ENCODE measurements at places on chromosomes 3 and 15.

DNA sequence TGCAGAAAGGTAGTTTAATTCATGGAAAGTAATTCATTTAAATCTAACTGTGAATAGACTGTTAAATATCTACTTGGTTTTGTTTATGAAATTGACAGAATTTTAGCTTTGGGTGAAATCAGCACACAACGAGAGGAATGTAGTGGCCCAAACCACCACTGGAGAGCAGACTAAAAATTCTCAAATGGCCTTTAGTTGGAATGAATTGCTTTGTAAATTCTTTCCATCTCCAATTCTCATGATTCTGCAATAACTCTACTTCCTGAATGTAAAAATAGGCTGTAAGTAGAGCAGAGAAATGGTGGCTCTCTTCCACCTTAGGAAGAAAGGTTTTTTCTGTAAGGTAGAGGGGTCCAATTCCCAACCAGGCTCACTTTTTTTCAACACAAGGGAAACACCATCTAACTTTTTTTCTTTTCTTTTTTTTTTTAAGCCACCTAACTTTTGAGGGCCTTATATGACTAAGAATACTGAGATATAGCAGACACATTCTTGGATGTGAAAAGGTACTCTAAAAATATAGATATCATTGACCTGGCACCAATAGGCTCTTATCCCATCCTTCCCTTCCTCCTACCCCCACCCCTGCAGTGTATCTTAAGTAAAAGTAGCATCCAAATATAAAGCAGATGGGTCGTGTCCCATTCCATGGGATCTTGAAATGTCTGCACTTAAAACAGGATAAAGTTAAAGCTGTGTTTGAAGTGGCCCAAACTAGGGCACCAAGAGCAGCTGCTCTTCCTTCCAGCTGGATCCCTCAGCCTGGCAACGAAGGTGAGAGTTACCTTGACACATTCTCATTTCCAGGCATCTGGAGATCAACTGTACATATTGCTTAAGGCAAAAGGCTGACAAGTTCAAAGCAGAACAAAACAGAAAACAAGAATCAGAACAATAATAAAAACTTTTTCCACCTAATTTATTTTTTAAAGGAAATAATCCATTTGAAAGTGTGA, 194.1 kb downstream of the TPRG1 start:
- H3K27me3 ChIP-seq: no peaks in the 10 kb centered on the region
- H3K4me3 ChIP-seq: no peak overlapping the region
- no peak overlapping the region for H3K27ac ChIP-seq
- no peaks in the 10 kb centered on the region for H3K36me3 ChIP-seq
- DNase-seq: no peak

GRCh38 chr3:195802795-195803194, 8.9 kb downstream of the MUC4 start:
- H3K4me3 ChIP-seq: peak overlapping the region; percentile 29
- no peaks in the 10 kb centered on the region for H3K36me3 ChIP-seq
- no peaks in the 10 kb centered on the region for H3K27me3 ChIP-seq
- H3K27ac ChIP-seq: peak overlapping the region; percentile 43

DNA sequence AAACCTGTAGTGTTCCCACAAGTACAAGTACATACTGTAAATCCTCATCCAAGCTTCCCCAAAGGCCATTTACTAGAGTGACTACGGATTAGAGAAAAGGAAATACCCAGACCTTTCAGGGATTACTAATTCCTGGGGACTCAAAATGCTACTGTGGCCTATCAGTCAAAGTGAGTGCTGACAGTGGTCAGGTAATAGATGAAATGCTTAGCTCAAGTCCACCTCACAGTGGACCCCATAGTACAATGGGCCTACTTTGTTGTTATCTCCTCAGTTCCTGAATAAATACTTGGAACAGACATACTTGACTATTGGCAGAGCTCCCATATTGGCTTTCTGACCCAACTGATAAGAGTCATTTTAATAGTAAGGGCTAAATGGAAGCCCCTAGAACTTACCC, 61.6 kb downstream of the MAP4 start:
- H3K36me3 ChIP-seq: no peaks in the 10 kb centered on the region

DNA sequence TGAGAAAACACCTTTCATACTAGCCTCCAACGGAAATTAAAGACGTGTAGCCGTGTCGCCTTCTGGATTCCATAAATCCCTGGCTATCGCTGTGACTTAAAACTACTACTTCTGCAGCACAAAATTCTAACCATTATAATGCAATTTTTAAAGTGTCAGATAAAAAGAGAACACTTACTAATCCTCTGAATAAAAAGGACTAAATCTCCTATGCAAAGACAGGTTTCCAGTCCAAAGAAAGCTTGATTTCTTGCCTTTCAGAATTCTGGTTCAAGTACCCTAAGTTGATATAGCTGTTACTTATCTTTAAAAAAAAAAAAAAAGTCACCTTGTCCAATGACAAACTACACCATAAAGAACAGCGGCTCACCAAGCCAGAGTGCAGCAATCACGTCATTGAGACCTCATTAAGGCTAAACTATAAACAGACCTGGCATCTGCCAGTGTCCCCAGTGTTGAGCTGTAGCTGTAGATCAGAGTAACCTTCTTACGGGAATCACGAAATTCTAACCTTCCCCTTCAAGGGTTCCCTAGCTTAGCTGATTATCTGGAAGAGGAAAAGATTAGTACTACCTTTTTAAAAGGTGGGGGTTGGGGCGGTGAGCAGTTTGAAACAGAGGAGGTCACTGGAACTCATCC, 2.2 kb downstream of the ABCC5 start:
- H3K27me3 ChIP-seq: no peaks in the 10 kb centered on the region
- no peak for DNase-seq
- H3K27ac ChIP-seq: no peak overlapping the region

DNA sequence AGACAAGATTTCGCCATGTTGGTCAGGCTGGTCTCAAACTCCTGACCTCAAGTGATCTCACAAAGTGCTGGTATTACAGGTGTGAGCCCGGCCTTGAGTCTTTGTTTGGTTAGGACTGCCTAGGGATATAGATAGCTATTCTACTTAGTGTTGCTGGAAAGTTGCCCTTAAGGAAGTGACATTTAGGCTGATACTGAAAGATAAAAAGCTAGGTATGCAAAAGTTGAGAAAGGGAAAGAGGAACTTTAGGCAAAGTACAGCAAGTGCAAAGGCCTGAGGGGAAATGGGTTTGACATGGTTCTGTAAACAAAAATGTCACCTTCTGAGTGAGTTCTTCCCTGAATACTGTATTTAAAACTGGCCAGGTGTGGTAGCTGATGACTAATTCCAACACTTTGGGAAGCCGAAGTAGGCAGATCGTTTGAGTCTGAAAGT, 111.5 kb downstream of the ZNF609 start:
- H3K36me3 ChIP-seq: no peaks in the 10 kb centered on the region
- H3K27ac ChIP-seq: no peak overlapping the region
- H3K27me3 ChIP-seq: no peaks in the 10 kb centered on the region
- H3K4me3 ChIP-seq: no peak overlapping the region
- DNase-seq: no peak
- H3K4me1 ChIP-seq: peaks cover 52% of the 10 kb centered on the region

GRCh38 chr3:114155370-114155821, 23.5 kb downstream of the DRD3 start:
- H3K27me3 ChIP-seq: no peaks in the 10 kb centered on the region
- no peak overlapping the region for H3K27ac ChIP-seq
- H3K4me1 ChIP-seq: no peaks in the 10 kb centered on the region
- DNase-seq: no peak
- H3K36me3 ChIP-seq: no peaks in the 10 kb centered on the region

GRCh38 chr15:38768970-38769369, 204.4 kb upstream of the RASGRP1 start:
- no peaks in the 10 kb centered on the region for H3K27me3 ChIP-seq
- H3K4me1 ChIP-seq: no peaks in the 10 kb centered on the region
- DNase-seq: no peak
- no peak overlapping the region for H3K27ac ChIP-seq
- H3K4me3 ChIP-seq: no peak overlapping the region

GRCh38 chr3:136745916-136746315, 6.3 kb downstream of the STAG1 start:
- H3K27ac ChIP-seq: no peak overlapping the region
- no peaks in the 10 kb centered on the region for H3K36me3 ChIP-seq

- no peak for DNase-seq
- no peak overlapping the region for H3K4me3 ChIP-seq
- H3K36me3 ChIP-seq: peaks cover 44% of the 10 kb centered on the region
- H3K4me1 ChIP-seq: peaks cover 11% of the 10 kb centered on the region
Observed at GRCh38 chr15:59155431-59155830, 50.5 kb downstream of the CCNB2 start.

GRCh38 chr3:170076715-170077238, 39.0 kb downstream of the GPR160 start:
- no peak overlapping the region for H3K4me3 ChIP-seq
- no peak for DNase-seq
- no peaks in the 10 kb centered on the region for H3K4me1 ChIP-seq
- H3K27ac ChIP-seq: no peak overlapping the region

GRCh38 chr3:68060191-68060590, 405.8 kb upstream of the SUCLG2 start:
- H3K4me3 ChIP-seq: no peak overlapping the region
- H3K36me3 ChIP-seq: no peaks in the 10 kb centered on the region
- DNase-seq: no peak
- H3K27ac ChIP-seq: no peak overlapping the region
- no peaks in the 10 kb centered on the region for H3K27me3 ChIP-seq
- no peaks in the 10 kb centered on the region for H3K4me1 ChIP-seq

DNA sequence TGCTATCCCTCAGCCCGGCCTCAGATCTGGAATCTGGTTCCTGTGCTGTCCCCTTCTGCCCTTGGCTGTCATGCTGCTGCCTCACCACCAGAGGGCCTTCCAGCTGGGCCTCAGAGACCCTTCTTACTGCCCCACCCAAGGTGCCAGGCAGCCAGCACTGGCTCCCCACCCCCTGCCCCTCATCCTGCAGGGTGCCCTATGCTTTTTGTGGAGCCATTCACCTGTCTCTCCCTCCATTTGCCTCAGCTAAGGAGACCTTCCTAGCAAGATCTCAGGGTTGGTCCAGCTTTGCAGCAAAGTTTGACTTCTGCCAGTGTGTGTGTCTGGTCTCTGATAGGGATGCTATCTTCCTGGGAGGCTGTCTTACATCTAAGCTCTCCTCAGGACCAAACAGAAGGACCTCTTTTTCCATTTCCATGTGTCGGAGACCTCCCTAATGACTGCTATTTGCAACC, 1.9 kb upstream of the VWA5B2 start:
- no peak for DNase-seq
- H3K4me3 ChIP-seq: no peak overlapping the region
- no peak overlapping the region for H3K27ac ChIP-seq
- peaks cover 19% of the 10 kb centered on the region for H3K4me1 ChIP-seq
- no peaks in the 10 kb centered on the region for H3K36me3 ChIP-seq

DNA sequence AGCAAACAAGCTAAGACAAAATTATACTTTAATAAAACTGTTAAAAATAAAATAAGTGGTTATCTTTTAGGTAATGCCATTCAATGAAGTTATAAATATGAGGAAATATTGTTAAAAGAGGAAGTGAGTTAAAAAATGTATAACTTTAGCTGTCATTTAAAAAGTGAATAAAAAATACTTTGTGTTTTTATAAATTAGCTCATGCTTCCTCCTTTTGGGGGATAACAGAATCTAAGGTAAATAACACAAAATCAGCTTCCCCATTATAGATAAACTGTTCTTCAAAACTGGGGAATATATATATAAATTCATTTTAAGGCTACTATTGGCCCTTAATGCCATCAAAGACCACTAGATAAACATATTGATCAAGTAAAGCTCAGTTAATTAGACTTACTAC, 113.7 kb upstream of the AADACL2 start:
- H3K36me3 ChIP-seq: no peaks in the 10 kb centered on the region
- no peak overlapping the region for H3K4me3 ChIP-seq
- H3K27ac ChIP-seq: no peak overlapping the region
- no peaks in the 10 kb centered on the region for H3K27me3 ChIP-seq
- H3K4me1 ChIP-seq: no peaks in the 10 kb centered on the region

DNA sequence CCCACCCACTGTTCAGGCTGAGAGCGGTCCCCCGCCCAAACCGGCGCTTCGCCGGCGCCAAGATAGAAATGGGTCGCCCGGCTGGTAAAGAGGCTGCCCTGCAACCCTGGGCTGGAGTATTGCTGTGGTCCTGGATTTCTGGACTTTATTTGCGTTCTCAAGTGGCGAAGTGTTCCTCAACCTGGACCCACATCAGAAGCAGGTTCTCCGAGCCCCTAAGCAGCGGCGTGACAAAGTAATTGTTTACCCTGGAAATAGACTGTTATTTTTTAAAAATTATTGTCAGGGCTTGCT, 481 bp upstream of the DYNC1LI1 start:
- no peak for DNase-seq
- H3K36me3 ChIP-seq: no peaks in the 10 kb centered on the region
- H3K27ac ChIP-seq: peak overlapping the region; percentile 97
- peaks cover 30% of the 10 kb centered on the region for H3K4me1 ChIP-seq
- H3K4me3 ChIP-seq: peak overlapping the region; percentile 81
- no peaks in the 10 kb centered on the region for H3K27me3 ChIP-seq

- peaks cover 17% of the 10 kb centered on the region for H3K4me1 ChIP-seq
- H3K36me3 ChIP-seq: no peaks in the 10 kb centered on the region
Observed at GRCh38 chr3:55588146-55588765, 101.2 kb upstream of the WNT5A start.

GRCh38 chr3:65971293-65972252, 67.1 kb downstream of the MAGI1 start:
- no peaks in the 10 kb centered on the region for H3K27me3 ChIP-seq
- H3K36me3 ChIP-seq: no peaks in the 10 kb centered on the region
- H3K27ac ChIP-seq: no peak overlapping the region
- DNase-seq: no peak
- H3K4me1 ChIP-seq: no peaks in the 10 kb centered on the region

GRCh38 chr15:39040861-39041260, 476.2 kb upstream of the RASGRP1 start:
- no peaks in the 10 kb centered on the region for H3K4me1 ChIP-seq
- H3K27ac ChIP-seq: no peak overlapping the region

- H3K4me3 ChIP-seq: no peak overlapping the region
- H3K27ac ChIP-seq: no peak overlapping the region
- DNase-seq: no peak
- no peaks in the 10 kb centered on the region for H3K27me3 ChIP-seq
- H3K4me1 ChIP-seq: no peaks in the 10 kb centered on the region
Observed at GRCh38 chr3:54421943-54422342, 299.6 kb downstream of the CACNA2D3 start.

DNA sequence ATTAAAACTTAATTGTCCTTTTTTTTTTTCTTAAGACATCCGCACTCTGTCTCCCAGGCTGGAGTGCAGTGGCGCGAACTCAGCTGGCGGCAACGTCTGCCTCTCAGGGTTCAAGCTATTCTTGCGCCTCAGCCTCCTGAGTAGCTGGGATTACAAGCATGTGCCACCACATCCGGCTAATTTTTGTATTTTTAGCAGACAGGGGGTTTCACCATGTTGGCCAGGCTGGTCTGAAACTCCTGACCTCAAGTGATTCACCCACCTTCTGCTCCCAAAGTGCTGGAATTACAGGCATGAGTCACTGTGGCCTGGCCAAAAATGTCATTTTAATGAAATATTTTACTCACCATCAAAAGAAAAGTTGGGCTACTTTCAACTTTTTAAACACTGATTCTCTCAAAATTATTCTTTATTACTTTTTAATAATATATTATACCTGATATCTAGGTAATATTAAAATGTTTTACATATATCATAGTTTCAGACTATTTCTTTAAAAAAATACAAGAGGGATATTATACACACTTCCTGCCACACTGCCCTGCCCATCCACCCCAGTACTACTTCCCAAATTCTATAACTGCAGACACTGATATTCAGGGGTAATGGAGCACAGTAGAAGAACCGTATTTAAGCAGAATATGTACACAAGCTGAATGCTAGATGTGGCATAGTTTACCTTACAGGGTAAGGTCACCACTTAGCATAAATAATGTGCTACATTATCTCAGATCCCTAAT, 723.9 kb upstream of the ZNF385D start:
- no peak for DNase-seq
- no peaks in the 10 kb centered on the region for H3K4me1 ChIP-seq
- H3K27ac ChIP-seq: no peak overlapping the region
- H3K36me3 ChIP-seq: no peaks in the 10 kb centered on the region
- H3K27me3 ChIP-seq: no peaks in the 10 kb centered on the region
- no peak overlapping the region for H3K4me3 ChIP-seq
